Right lung (tissue), 10 donors: ENCODE measurements at places on chromosomes 11 and 22. TPM values are rescaled to one million over a fixed set of nuclear protein-coding genes. Genes with fewer than 3 reads are reported as not detected.

DNA sequence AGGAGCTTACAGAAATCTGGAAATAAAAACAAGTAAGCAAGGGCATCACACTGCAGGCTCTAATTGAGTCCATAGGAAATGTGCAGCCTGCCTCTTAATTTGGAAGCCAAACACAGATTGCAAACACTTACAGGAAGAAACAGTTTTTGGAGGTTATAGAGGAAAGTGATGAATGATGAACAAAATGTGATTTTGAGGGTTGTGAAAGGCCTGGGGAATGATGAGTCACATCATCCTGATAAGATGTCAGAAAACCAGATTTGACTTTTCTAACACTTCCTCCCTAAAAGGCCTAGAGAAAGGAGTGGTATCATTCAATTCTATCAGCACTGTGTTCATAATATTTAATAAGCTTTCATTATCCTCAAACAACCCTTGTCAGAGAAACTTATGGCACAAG lies 96.6 kb upstream of the POU2AF2 start:
- no peak for DNase-seq

GRCh38 chr11:1890856-1891830 lies 552 bp downstream of the PRR33 start:
- DNase-seq = no peak

DNA sequence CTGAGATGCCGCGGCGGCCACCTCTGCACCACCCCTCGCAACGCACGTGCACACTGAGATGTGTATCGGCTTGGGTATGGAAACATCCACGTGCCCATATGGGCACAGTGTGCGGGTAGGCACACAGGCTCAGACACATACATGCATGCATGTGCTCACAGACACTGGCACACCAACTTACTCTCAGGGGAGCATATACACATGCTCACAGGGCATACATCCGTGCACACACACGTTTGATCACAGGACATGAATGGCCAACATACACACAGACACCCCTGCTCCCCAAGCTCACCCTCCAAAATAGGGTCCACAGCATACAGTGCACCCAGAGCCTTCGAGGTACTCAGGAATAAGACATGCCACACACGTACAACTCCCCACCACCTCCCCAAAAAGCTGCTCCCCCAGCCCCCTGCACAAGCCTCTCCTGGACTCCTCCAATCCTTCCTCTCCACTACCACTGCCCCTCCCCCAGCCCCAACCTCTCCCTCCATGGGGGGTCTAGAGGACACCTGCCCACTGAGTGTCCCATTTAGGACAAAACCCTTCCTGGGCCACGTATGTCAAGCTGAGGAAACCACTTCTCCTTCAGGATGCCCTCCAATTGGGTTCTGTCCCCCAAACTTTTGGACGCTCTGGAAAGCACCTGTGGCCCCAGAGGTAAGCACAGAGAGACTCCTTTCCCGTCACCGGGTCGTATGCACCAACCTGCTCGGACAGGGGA lies 53.1 kb downstream of the SLC22A12 start:
- no peak for DNase-seq

The LRRC56 gene
- polyA plus RNA-seq = 5.0 TPM

DNA sequence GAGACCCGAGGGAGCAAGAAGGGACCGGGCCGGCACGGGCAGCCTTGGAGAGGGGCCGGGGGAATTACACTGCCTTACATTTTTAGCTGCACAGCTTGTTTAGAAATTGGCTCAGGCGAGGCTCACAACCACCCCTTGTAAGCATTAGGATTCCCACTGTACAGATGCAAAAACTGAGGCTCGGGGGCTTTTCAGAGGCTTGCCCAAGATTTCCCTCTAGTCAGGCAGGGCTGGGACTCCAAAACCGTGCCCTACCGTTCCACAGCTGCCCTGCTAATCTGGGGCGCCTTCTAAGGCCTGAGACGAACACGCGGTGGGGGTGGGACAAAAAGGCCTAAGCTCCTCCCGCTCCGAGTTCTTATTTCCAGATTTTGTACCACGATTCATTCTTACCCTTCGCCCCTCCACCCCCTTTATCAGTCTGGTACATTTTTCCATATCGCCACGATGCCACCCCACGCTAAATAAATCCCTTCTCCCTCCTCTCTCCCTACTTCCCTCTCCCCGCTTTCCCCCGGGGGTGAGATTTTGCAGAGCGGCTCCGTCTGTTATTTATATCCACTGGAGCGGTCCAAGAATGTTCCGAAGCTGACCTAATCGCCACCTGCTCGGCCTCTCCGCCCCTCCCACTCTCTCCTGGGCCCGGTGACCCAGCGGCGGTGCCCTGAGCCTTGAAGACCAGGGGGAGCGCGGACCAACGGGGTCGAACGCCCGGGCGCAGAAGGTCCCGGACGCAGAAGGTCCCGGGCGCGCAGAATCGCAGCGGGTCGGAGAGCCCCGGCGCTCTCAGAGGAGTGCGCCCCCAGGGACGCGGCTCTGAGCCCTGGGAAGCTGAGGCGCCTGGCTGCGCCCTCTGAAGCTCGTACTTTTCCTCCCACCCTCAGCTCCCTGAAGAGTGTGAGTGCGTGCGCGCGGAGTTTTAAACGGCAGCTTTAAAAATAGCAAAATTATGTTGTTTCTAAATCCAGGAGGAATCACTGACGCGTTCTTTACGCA lies 764 bp upstream of the PACSIN3 start:
- peak; percentile 50 for DNase-seq

The VSIG2 gene
- 22.5 TPM for polyA plus RNA-seq

GRCh38 chr11:64810271-64810890 lies at the start of gene MEN1:
TSS of gene MEN1 (minus strand) at chr11:64810551. CDS start at chr11:64810109, 442 bp downstream.
- DNase-seq = peak; percentile 93

DNA sequence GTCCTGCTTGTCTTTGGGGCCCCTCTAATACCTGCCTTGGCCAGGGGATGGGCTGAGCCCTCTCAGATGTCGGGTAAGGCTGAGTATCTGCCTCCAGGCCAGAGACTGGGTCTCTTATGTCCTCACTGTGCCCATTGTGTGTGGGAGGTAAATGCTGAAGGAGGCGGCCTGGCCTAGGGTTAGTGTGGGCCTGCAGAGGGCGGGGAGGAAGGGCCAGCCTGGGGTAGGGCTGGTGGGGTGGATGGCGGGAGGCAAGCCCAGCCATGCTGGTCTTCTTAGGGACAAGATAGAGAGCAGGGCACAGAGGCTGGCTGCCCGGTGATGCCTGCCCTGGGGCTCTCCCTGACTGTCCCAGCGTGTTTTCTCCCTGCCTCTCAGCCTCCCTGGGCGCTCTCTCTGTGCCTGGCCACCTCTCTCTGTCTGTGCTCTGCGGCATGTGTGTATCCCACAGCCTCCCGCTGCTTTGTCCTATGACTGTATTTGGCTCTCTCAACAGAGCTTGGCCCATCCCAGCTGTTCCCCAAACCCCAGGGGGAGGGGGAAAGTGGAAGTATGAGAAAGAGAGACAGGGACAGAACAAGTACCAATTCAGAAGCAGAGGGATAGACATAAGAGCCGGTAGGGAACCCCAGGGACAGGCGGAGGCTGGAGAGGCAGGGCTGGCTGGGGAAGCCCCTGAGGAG lies 57.0 kb downstream of the PDE2A start:
- peak; percentile 62 for DNase-seq

DNA sequence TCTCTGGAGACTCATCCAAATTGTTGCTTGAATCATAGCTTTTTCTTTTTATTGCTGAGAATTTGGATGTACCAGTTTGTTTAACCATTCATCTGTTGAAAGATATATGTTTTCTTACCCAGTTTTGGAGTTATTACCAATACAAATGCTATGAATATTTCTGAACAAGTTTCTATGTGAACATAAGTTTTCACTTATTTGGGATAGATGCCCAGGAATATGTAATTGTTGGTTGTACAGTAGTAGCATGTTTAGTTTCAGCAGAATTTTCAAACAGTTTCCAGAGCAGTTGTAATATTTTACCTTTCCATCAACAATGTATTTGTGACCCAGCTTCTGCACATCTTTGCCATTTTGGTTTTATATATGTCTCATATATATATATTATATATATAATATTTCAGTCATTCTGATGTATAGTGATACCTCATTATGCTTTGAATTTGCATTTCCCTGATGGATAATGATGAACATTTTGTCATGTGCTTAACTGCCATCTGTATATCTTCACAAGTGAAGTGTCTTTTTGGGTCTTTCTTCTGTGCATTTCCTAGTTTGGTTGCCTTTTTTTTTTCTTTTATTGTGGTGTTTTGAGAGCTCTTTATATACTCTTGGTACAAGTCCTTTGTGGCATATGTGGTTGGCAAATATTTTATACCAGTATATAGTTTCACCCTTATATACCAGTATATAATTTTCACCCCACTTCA lies 118.8 kb downstream of the LUZP2 start:
- DNase-seq = no peak

DNA sequence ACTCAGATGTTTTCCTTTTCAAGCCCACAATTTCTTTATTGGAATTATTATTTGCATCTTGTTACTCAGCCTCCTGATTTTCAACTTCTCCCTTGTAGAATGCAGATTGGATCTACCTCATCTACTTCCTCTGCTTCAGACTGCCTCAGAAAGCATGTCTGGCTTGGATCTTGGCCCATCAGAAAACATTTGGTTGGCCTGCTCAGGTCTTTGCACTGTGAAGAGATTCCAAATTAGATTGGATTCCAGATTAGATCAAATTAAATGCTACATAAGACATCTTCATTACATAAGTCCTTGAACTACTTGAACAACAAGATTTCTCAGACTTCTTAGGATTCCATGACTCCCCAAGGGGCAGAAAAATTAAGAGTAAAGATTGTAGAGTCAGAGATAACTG lies 358.0 kb downstream of the DLG2 start:
- DNase-seq = no peak

- no peak for DNase-seq
Measured at GRCh38 chr11:91773090-91773489, 451.5 kb upstream of the FAT3 start.

- DNase-seq = peak; percentile 71
Measured at GRCh38 chr11:95680169-95680929, 109.2 kb downstream of the FAM76B start.

DNA sequence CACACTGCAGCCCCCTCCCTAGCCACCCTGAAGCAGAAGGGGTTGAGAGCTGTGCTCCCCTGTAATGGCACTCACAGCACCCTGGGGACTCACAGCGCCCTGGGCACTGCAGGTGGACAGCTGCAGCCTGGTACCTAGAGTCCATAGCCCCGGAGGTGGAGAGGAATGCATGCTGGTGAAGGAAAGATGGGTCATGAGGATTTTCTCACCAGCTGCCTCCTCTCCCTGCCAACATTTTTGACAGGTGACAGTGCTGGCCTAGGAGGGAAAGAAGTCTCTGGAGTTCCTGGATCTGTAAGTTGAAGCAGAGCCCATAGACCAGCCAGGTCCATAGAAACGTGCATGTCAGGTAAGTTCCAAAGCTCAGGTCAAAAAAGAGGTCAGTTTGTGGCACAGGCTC lies 330.5 kb downstream of the TENM4 start:
- DNase-seq = no peak

GRCh38 chr11:125202362-125202880 lies 37.9 kb downstream of the PKNOX2 start:
- no peak for DNase-seq

The ANKRD49 gene
- polyA plus RNA-seq = 28.7 TPM

The PGA4 gene
- polyA plus RNA-seq = 0.18 TPM

DNA sequence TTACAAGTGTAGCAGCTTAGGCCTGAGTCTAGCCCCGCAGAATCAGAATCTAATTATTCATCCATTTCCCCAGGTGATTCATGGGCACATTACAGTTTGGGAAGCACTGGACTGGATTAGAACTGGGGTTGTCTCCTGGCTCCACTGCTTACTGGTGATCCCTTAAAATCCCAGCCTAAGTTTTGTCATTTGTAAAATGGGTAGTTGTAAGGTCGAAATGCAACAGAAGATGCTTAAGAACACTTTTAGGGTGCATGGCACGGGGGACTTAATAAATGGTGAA lies 1.3 kb downstream of the STX3 start:
- no peak for DNase-seq

The DGAT2 gene
- 1.6 TPM for polyA plus RNA-seq

GRCh38 chr11:72771507-72771906 lies 19.3 kb upstream of the ARAP1 start:
- no peak for DNase-seq

The KCNJ1 gene
- polyA plus RNA-seq = not detected

The NRIP3 gene
- 2.5 TPM for polyA plus RNA-seq

DNA sequence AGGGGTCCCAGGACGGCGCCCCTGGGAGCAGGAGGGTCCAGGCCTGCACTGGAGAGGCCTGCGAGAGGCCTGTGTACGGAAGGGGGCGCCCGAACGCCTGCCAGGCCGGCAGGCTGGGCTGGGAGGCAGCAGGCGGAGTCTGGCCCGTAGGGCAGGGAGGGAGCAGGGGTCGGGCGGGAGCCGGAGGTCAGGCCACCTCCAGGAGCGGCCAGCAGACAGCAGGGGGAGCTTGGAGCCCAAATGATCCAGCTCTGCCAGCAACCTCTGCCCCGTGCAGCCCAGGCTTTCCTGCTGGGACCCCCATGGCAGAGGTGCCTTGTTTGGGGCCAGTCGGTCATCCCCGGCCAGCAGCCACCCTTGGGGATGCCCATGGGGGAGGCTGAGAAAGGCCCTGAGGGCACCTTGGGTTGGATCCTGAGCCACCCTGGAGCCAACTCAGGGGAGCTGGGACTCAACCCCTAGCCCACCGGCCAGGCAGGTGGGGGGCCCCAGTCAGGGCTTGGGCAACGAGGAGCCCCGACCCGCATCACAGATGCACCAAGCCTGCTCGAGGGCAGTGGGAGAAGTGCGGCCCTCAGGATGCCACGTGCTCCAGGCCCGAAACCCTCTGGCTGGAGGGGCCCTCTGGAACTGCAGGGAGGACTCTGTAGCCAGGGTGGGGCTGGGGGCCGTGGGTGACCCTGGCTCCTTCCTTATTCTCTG lies 9.6 kb upstream of the SYT8 start:
- DNase-seq = no peak

- peak; percentile 7 for DNase-seq
Measured at GRCh38 chr11:17894929-17895658, 117.8 kb downstream of the SERGEF start.

DNA sequence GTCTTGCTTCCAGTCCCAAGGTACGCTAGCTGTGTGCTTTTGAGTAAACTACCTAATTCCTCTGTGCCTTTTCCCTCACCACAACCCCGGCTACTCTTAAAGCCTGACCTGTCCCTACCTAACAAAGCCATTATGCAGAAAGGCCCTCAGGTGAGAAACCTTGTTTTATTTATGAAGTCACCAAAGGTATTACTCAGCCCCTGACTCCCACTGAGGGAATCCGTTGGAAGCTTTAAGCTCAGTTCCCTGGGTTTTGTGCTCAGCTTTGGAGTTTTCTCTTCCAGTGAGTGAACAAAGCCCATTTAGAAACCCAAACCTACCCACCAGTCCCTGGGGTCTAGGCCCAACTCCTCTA lies 90.9 kb downstream of the APIP start:
- no peak for DNase-seq

The HSPB2 gene
- 2.1 TPM for polyA plus RNA-seq

The UBQLN3 gene
- not detected for polyA plus RNA-seq

DNA sequence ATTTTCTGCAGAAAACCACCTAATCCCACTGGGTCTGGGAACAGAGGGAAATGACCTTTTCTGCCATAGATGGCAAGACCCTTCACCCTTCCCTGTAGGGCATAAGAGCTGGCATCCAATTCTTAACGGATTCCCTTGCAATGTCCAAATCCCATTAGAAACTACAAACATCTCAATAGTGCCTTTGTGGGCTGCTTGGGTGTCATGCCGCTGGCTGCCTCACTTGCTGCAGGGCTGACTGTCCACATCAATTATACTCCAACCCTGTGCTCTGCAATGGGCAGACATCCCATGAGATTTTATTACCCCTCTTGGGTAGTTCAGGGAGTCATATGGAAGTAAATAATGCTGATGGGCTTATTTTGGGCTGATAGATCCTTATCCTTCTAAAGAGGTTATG lies 7.3 kb downstream of the GRAP2 start:
- no peak for DNase-seq

- DNase-seq = no peak
Measured at GRCh38 chr22:43720716-43721115, 91.4 kb downstream of the EFCAB6 start.
